ENCODE measurements at places on chromosomes 1 and 21.

GRCh38 chr1:237903961-237904360 is 13.2 kb upstream of the ZP4 start:
- DNase-seq, result no peak

- no peak for DNase-seq
These were observed 89.0 kb downstream of the MIS18A start for GRCh38 chr21:32189688-32190483.

DNA sequence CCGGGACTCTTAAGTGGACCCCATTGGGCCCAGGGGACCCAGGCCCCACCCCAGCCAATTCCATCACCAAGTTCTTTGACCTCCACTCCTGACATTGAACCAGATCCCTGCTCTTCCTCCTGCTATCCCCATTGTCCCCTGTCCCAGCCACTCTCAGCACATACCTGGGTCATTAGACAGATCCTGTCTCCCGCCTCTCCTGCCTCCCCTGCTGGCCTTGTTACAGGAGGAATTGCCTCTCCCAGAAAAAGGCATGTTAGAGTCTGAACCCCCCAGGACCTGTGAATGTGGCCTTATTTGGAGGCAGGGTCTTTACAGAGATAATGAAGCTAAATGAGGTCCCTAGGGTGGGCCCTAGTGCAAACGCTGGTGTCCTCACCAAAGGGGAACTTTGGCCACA is 301.9 kb downstream of the NPHP4 start:
- no peak for DNase-seq

DNA sequence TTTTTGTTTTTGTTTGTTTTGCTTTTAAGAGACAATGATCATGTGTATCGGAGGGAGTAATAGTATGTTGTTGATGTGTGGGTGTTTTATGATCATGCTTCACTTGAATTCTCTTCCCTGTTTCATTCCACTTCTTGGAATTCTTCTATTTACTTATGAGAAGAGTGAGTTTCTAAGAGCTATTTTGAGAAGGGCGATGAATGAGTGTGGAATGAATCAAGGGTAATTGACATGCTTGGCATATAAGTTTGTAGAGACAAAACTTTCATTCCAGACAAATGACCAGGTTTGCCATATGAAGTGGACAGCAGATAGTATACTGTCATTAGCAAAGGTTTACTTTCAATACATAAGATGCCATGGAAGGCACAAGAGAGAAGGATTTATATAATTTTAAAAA is 42.3 kb upstream of the PDC start:
- DNase-seq, result no peak

DNA sequence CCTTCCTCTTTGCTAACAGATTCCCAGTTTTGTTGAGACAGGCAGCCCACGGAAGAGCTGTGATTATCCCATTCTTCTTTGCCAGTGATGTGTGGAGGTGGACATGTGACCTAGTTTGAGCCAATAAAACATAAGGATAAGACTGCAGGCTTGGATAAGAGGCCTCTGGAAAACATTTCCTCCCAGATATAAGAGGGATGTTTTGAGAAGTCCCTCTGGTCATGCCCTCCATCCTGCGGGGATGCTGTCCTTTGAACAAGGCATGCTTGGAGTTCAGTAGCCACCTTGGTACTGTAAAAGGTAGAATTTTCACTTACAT is 155.7 kb downstream of the TM2D1 start:
- no peak for DNase-seq

GRCh38 chr1:64073705-64074104 is 129.7 kb upstream of the UBE2U start:
- DNase-seq, result no peak

DNA sequence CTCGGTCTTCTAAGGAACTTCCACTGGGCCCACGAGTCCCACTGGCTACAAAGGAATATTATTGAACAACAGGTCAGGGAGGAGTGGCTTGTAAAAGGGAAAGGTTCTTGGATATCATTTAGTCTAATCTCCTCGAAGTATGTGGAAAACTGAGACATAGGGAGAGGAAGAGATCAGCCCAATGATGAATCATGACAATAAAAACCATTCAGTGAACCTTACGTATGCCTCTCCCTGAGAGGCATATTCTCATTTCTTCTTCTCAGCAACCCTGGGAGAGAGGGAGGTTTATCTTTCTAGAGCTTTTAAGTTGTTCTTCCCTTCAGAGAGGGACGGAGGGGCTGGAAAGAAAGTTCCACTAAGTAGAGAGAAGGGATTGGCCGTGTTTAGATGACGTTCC is 5.3 kb upstream of the MOB3C start:
- DNase-seq, result no peak

DNA sequence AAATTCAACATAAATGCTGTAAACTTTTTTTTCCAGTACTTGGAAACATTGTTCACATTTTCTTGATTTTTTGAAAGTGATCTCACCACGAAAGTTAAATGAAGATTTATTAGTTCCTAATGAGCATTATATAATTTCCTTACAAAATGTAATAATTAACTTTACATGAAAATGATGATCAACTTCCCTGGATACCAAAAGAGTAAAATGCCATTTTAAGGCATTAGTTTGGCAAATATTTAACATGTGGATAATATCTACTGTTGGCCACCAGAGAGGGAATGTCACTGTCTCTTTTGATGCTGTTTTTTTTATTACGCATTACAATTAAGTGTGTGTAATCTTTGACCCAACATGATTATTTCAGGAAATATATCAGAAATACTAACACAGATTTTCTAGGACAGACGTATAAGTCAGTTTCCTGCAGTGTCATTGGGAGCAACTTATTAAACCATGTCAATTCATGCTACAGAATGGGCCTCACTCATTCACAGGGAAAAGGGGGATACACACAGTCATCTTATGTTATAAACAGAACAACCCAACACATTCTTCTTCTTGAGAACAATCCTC is 903.9 kb upstream of the ADGRL2 start:
- DNase-seq, result no peak

- no peak for DNase-seq
These were observed 5.5 kb downstream of the GNG4 start for GRCh38 chr1:235643837-235644692.

DNA sequence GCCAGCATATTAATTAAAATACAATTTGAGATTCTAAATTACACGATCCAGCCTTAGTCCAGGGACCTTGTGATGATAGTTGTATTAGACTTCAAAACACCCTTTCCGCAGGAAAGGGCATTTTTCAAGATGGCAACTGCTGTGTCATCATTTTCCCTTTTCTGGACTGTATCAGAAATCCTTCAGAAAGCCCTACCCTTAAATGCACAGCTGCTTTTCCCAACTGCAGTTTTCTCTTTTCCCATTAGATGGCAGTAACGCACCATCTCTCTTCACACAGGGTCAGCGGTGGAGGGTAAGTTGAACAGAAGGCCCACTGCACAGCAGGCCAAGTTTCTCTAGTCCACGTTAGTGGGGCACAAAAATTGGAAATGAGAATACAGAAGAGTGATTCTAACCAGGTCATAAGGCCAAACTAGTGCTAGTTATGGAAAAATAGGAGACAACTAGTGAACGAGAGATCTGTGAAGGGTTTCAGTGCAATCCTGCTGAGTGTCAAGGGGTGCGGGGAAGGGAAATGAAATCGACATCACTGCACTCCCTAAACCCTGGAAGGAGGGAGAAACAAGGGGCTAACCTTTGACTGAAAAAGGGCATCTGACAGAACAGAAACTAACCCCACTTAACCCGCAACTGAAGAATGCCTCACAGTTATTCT is 22.1 kb upstream of the TDRD10 start:
- peak; percentile 70 for DNase-seq

Data from right renal cortex interstitium (tissue), 3 donors.